Left lung (tissue), 14 donors: ENCODE measurements at places on chromosomes 3 and 15. TPM values are rescaled to one million over a fixed set of nuclear protein-coding genes. Genes with fewer than 3 reads are reported as not detected.

Gene HYAL1
- polyA plus RNA-seq: 2.4 TPM

Gene MESP2
- not detected for polyA plus RNA-seq

Gene NPAP1
- 0.74 TPM for polyA plus RNA-seq

Gene CCR1
- polyA plus RNA-seq: 8.1 TPM

Gene WNT7A
- 0.34 TPM for polyA plus RNA-seq

Gene GPR27
- 3.9 TPM for polyA plus RNA-seq

Gene ZIC1
- polyA plus RNA-seq: not detected

Gene GATM
- 26.3 TPM for polyA plus RNA-seq

Gene TOPAZ1
- not detected for polyA plus RNA-seq

Gene LIPH
- polyA plus RNA-seq: 3.2 TPM

Gene DOCK3
- 2.2 TPM for polyA plus RNA-seq

Gene MUSTN1
- 0.66 TPM for polyA plus RNA-seq

Gene MINAR1
- 1.0 TPM for polyA plus RNA-seq

Gene ALPK3
- polyA plus RNA-seq: 23.4 TPM

Gene TEX55
- not detected for polyA plus RNA-seq

Gene GOLGA8T
- polyA plus RNA-seq: not detected

Gene KLHDC8B
- polyA plus RNA-seq: 46.7 TPM

Gene IQCF5
- polyA plus RNA-seq: not detected

Gene GPR149
- polyA plus RNA-seq: not detected

Gene OR5H1
- 0.06 TPM for polyA plus RNA-seq

Gene WWTR1
- 104 TPM for polyA plus RNA-seq

Gene SOX14
- not detected for polyA plus RNA-seq

Gene RPL39L
- polyA plus RNA-seq: 19.5 TPM

Gene DNAJC19
- 59.1 TPM for polyA plus RNA-seq

Gene SV2B
- 1.4 TPM for polyA plus RNA-seq

Gene AP3S2
- 28.2 TPM for polyA plus RNA-seq

Gene TMEM44
- polyA plus RNA-seq: 46.2 TPM

Gene FAM219B
- polyA plus RNA-seq: 59.7 TPM

Gene SSUH2
- polyA plus RNA-seq: 2.3 TPM

Gene TM6SF1
- polyA plus RNA-seq: 4.1 TPM

Gene EOMES
- 0.43 TPM for polyA plus RNA-seq

Gene SEMA3B
- polyA plus RNA-seq: 30.2 TPM

Gene ARHGEF26
- 34.0 TPM for polyA plus RNA-seq

Gene TRH
- polyA plus RNA-seq: 0.41 TPM

Gene WDR5B
- polyA plus RNA-seq: 10.7 TPM

Gene MUC13
- not detected for polyA plus RNA-seq

Gene MUC4
- 0.40 TPM for polyA plus RNA-seq
